SK-N-SH treated with all-trans-retinoic acid at 6 μM for 48 hours (cell line): ENCODE measurements at places on chromosomes 7 and 10.

GRCh38 chr10:99172128-99172738 is 63.4 kb downstream of the HPSE2 start:
- ATAC-seq: no peak

GRCh38 chr10:110620398-110620719 is 23.8 kb upstream of the RBM20 start:
- no peak for ATAC-seq

- ATAC-seq: no peak
These were observed 618.5 kb downstream of the INHBA start for GRCh38 chr7:41084381-41084780.

GRCh38 chr7:102294589-102294988 is 7.9 kb downstream of the SH2B2 start:
- ATAC-seq: no peak

- ATAC-seq: no peak
These were observed 3.5 kb downstream of the MDFIC start for GRCh38 chr7:114925434-114925833.

GRCh38 chr10:24177636-24178035 is 31.3 kb upstream of the KIAA1217 start:
- no peak for ATAC-seq

GRCh38 chr7:35261476-35262285 is 7.8 kb upstream of the TBX20 start:
- ATAC-seq: no peak

GRCh38 chr10:122733443-122733842 is 33.8 kb upstream of the C10orf120 start:
- ATAC-seq: no peak

DNA sequence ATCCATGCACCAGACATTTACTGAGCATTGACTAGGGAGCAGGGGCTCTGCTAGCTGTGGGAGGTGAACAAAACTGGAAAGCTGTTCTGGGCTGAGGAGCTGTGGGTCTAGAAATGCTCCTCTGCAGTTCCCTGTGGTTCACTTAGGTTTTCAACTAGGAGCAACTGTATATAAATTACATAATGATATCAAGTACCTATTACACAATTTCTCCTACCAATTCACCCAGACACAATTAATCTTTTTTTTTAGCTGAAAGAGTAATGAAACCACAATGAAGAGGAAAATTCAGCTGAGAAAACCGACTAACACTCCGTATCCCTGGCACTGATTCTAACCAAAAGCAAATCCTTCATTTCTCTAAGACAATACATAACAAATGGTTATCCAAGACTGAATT is 39.4 kb downstream of the COL28A1 start:
- ATAC-seq: no peak

- ATAC-seq: no peak
These were observed 4.7 kb downstream of the ADAMTS14 start for GRCh38 chr10:70677016-70677415.

DNA sequence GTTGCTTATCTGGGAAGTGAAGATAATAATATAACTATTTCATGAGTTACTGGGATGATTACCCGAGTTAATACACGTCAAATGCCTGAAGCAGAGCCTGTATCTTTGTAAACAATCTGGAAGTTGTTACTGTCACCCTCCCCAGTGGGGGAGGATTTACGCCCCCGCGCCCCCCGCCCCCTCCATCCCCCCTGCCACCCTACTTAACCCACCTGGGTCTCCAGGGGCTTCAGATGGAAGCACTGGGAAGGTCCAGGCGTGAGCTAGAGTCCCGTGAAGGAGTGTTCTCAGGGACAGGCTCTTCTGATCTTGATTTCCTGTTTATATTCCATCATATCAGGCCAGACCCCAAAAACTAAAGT is 691 bp upstream of the PPA1 start:
- ATAC-seq: no peak

- peak; percentile 28; the same call in 1 of the 3 replicates for ATAC-seq
These were observed 179.2 kb downstream of the CCDC3 start for GRCh38 chr10:12822126-12822892.

- ATAC-seq: no peak
These were observed 9.0 kb upstream of the CFTR start for GRCh38 chr7:117470777-117471176.

DNA sequence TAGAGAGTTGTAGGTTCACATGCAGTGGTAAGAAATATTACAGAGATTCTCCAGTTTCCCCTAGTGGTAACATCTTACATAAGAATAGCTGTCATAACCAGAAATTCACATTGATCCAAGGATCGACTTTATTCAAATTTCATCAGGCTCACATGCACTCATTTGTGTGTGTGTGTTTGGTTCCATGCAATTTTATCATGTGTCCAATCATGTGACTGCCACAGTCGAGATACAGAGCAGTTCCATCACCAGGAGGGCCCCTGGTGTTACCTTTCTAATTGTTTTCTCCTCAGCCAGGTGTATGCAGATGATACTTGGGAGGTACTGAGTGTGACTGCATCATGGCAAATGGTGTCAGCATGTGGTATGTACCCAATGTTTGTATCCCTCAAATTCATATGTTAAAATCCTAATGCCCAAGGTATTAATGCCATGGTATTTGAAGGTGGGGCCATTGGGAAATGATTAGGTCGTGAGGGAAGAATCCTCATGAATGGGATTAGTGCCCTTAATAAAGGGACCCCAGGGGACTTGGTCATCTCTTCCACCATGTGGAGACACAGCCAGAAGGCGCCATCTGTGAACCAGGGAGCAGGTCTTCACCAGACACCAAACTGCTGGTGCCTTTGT is 126.3 kb downstream of the CXCL12 start:
- no peak for ATAC-seq

DNA sequence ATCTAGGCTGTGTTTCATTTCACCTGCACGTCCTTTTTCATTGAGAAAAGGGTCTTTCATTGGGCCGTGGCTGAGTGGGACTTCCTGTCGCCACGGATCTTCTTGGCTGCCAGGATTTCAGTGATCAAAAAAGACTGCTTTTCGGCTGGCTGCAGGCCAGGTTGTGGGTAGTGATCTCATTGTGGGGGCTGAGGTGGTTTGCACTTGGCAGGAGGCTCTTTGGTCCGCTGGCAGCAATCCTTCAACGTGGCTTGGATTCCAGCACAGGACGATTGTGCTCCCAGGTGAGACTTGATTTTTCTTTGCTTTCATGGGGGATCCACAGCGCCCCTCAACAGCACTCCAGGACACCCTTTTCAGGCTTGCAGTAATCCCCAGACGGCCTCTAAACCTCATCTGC is 29.0 kb upstream of the ZNF273 start:
- ATAC-seq: no peak

- ATAC-seq: no peak
These were observed 120.8 kb downstream of the POU6F2 start for GRCh38 chr7:39098506-39098905.

GRCh38 chr7:75756991-75757676 is 14.9 kb downstream of the CCL26 start:
- peak; percentile 87 for ATAC-seq

- peak; percentile 40; the same call in 1 of the 3 replicates for ATAC-seq
These were observed 50.7 kb downstream of the ERCC6 start for GRCh38 chr10:49488056-49488717.

DNA sequence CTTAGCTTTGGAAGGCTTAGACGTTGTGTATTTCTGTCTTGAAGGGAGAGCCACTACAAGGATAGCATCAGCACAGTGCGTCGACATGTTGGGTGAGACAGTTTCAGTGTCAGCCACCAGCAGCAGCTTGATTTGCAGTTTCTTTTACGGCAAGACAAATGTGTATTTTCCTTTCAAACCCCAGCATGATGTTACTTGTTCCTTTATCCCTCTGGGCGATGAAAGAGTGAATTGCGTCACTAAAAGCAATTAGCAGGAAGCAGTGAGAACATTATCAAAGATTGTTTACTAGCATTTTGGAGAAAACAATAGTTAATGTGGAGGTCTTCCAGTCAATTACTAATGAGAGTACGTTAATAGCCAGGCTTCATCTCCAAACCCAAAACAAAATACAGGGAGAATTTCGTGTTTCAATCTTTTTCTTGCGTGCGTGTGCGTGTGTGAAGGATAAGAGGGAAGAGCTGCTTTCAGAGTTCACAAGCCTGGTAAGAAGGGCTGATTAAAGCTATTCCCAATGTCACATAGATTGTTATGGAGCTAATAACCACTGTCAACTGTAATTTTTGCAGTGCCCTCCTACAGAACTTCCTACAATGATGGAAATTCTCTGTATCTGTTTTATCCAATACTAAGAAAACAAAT is 157.1 kb upstream of the AOAH start:
- no peak for ATAC-seq

GRCh38 chr10:34252111-34252510 is 563.0 kb downstream of the PARD3 start:
- ATAC-seq: no peak

- no peak for ATAC-seq
These were observed 308.3 kb upstream of the KAT6B start for GRCh38 chr10:74518061-74518460.

DNA sequence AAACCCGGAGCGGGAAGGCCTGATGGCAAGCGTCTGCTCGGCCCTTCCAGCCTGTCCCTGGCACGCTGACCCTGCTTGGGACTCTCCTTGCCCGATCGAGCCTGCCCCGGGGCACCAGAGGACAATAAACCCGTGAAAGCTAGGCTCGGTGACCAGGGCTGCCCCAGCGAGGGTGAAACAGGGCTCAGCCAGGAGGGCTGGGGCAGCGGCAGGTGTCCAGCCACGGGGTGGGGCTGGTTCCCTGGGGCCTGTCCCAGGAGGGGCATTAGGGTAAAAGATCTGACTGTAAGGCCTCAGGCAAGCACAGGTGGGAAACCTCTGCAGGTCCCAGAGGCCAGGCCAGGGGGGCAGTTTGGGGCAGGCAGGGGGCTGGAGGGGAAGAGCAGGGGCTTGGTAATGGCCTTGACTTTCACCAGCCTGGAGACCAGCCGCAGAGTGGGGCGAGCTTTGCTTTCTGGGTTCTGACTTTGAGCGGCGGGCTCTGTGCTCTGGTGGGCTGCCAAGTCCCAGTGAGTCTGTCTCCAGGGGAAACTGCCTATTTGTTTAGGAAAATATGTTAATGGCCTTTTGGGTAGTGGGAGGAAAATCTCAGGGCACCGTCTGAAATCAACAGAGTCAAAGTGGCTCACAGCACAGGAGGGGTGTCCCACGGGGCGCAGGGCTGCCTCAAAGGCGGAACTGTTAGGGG is 68.2 kb upstream of the INPP5A start:
- no peak; the same call in 2 of the 3 replicates for ATAC-seq

DNA sequence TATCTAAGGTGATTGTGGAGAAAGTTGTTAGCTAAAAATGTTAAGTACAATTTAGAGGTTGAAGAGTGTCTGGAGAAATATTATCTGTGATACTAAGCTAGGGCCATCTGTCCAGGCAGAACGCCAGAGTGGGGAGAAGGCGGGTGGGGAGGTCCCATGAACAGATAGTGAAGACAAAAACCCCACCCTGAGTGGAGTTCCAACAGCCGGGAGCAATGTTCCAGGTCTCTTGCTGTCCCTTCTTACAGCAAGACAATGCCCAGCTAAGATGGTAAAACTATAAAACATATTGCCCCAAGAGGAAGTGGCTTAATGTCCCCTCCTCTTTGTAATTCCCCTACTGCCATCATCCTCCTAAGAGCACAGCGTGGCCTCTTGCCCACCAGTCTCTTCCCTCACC is 10.4 kb upstream of the IL15RA start:
- no peak for ATAC-seq

- no peak for ATAC-seq
These were observed 260.6 kb downstream of the MAD1L1 start for GRCh38 chr7:1971946-1972654.

- no peak for ATAC-seq
These were observed 149.3 kb downstream of the SH3PXD2A start for GRCh38 chr10:103706047-103706446.

DNA sequence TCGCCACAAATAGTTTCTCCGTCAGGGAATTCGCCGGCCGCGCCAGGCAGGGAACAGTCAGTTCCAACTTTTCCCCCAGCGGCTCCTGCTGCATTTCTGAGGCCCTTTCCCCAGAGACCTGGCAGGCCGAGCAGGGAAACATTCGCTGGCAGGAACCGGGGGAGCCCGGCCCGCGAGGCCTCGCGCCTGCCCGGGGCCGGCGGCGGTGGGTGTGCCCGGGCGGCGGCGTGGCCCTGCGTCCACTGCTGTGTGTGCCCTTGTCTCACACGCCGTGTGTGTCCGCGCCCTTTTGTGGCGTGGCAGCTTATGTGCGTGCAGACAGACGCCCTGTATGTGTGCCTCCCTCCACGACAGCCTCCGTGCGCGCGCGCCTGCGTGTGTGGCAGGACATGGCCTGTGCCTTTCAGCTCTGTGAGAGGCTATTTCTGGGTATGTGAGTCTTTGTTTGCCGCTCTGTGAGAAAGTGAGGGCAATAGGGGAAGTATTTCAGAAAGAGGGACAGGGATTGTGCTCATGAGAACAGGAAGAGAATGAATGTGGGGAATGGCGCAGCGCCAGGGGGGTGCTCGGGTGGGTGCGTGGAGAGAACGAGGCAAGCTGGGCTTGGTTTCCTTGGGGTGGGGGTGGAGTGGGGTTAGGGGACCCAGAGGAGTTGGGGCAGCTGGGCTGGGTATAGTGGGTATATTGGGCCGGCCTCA is 689 bp upstream of the SMARCD3 start:
- peak; percentile 4 for ATAC-seq

GRCh38 chr10:112182784-112183328 is 709 bp downstream of the GPAM start:
- no peak for ATAC-seq

DNA sequence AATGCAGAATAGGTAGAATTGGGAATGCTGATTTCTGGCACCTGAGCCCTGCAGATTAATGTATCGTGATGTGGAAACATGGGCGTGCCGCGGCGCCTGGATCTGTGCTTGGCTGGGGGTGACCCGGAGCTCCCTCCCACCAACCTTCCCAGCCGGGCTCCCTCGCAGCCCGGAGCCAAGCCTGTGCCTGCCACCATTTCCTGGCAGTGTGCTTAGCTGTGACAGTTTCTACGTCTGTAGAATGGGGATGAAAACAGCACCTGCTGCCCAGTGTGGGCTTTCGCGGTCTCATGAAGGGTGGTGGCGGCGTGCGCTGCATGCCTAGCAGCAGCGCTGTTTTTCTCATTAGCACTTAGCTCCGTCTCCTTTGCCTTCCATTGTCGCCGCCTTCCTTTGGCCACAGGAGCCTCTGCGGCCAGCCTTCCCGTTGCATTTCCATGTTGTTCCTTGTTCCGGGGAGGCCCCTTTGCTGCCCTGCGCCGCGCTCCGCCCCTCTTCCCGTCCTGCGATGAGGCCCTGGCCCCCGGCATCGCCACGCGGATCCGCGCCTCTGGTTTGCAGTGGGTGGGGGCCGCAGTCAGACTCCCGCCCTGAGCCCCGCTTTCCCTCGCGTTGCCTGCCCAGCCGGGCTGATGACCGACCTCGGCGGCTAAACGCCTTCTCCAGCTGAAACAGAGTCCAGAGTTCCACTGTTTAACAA is 84.2 kb downstream of the CUL1 start:
- ATAC-seq: no peak

DNA sequence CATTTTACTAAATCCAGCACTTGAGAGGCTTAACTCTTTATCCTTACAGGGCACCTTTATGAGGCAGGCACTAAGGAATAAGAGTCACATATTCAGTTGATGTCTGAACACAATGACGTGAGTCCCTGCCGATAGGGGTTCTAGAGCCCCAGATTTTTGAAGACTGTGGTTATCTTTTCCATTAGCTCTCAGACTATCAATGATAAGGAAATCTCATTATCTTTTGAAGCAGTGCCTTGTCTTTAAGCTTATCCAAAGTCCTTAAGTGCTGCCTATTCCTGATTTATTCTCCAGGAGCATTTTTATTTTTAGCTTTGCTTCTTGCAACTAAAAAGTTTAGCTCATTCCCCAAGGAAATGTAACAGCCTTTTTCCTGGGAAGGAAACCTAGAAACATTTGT is 444.1 kb upstream of the LRRN3 start:
- ATAC-seq: no peak
